CD4-positive, alpha-beta T cell (primary cell): ENCODE measurements at places on chromosomes 11 and 22.

DNA sequence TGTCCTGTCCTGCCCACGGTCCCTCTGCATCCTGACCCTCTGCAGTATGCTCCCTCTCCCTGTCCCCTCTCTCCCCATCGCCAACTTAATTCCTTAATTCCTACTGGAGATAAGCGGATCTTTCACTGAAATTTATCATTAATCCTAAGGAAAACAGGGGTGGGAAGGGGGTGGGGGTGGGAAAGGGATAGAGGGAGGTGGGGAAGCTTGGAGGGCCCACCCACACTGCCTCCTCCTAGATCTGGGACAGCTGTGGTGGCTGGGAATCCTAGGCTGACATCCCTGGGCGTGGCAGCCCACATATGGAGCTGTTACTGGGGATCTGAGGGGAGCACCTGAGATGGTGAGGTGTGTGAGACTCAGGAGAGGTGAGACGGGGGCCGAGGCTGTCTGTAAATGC lies 14.4 kb downstream of the NECTIN1 start:
- no peak for DNase-seq

DNA sequence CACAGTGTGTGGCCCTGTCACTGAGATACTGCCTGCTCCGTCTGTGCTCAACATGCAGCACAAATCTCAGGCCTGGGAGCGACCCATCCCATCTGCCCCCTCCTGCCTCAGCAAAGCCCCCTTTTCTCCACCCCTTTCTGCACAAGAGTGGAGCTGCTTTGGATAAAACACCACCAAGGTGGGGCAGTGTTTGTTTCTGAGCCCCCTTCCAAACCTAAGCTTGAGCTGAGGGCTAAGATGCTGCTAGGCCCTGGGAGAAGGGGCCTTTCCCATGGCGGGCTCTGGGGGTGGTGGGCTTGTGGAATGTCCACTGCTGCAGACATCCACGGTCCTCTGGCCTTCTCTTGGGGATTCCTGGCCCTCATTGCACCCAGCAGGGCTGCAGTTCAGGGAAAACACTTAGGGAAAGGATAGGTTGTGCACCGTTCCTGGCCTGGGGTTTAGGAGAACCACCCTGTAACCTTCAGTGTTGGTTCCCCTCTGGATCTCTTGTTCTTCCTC lies 594.1 kb downstream of the TBC1D22A start:
- DNase-seq, result no peak

- DNase-seq, result no peak
These were observed 132.1 kb upstream of the RASSF10 start for GRCh38 chr11:12876988-12877387.

- no peak for DNase-seq
These were observed 423.4 kb upstream of the CCDC179 start for GRCh38 chr11:23283666-23284065.

DNA sequence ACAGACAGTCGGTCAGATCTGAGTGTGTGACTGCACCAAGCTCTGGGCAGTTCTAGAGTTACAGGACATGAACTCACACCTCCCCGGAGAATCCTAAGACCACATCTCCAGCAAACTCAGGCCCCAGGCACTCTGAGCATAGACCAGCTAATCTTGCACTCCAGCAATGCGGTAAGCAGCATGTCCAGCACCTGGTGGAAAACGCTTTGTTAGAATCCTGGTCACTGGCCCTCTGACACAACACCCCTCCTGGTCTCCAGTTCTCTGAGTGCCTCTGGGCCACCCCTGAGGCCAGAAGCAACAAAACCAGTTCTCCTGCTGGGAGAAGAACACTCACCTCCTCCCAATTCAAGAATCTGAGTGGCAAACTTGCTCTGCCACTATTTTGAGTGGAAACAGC lies 82.7 kb upstream of the TMEM45B start:
- DNase-seq, result no peak

DNA sequence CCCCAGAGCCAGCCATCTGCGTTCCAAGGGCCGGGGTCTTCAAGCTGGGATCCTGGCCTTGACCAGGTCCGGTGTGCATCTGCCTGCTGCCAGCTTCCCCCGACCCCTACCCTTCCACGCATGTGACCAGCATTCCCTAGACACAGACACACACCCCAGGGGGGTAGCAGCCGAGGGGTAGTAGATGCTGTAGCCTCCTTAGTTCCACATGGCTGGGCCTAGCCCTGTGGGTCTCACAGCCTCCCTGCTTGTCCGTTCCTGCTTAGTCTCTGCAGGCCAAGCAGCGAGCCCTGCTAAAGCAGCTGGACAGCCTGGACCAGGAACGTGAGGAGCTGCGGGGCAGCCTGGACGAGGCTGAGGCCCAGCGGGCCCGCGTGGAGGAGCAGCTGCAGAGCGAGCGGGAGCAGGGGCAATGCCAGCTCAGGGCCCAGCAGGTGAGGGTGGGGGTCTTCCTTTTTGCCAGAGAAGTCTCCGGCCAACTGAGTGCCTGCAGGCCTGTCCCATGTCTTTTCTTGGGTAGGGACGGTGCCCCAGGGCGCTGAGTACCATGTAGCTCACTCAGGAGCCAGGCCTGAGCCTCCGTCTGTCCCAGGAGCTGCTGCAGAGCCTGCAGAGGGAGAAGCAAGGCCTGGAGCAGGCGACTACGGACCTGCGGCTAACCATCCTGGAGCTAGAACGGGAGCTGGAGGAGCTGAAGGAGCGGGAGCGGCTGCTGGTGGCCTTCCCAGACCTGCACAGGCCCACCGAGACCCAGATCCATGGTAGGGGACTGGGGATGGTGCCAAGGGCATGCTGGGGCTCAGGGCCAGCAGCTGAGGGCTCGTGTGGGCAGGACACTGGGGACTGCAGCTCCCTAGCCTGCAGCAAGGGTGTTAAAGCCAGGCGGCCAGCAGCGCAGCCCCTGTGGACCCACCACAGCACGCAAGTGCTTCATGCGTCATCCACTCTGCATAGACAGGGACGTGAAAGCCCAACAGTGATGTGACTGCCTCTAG lies 13.6 kb downstream of the RNF215 start:
- no peak for DNase-seq

DNA sequence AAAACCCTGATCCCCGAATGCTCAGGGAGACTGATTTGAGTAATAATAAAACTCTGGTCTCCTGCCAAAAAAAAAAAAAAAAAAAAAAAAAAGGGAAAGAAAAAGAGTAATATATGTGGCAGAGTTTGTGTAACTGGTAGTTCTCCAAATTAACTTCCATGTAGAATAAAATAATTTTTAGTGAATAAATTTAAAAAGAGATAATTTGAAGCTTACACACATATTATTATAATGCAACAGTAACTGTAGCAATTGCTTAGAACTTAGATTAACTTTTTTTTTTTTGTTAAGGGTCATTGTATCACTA lies 11.0 kb upstream of the MRPL17 start:
- DNase-seq, result no peak

GRCh38 chr11:46677991-46678740 lies 22.3 kb downstream of the ARHGAP1 start:
- no peak for DNase-seq

GRCh38 chr11:88295028-88295427 lies 42.5 kb downstream of the CTSC start:
- DNase-seq, result no peak

DNA sequence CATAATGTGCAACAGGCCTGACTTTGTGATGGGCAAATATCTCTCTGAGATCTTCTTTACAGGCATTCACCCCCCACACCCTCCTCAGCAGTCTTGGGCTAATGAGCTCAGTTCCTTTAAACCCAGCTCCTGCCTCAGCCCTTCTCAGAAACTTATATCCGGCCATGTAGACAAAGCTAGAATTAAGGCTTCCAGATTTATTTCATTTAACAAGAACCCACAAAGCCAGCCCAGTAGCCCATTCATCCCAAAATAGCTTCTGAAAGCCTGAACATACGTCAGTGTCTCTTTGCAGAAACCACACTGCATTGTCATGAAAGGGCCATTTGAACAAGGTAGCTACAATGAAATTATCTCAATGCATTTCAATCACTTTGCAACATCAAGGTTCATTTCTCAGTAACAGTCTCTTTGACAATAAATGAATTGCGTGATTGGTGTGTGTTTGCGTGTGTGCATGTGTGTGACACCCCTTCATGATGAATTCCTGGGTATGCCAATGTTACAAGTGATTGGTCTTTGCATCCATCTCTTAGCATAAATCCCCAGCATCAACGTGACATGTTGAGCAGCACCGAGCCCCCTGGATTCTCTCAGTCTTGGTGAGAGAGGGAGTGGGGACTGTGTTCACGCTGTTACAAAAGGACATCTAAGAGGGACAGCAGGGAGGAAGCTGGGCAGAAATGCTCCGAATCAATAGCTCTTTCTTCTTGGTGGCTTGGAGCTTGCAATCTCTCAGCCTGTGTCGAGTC lies 299.6 kb downstream of the KIRREL3 start:
- DNase-seq, result no peak

- DNase-seq, result no peak
These were observed 15.5 kb downstream of the OTUB1 start for GRCh38 chr11:64001484-64002420.

- DNase-seq, result no peak
These were observed 7.4 kb downstream of the SMPD1 start for GRCh38 chr11:6397636-6398035.

- DNase-seq, result no peak
These were observed 28.1 kb downstream of the ZNF214 start for GRCh38 chr11:6992026-6992425.

- no peak for DNase-seq
These were observed 18.5 kb downstream of the ENDOD1 start for GRCh38 chr11:95108159-95108611.

GRCh38 chr11:107732689-107733051 lies 20.8 kb upstream of the SLN start:
- no peak for DNase-seq

DNA sequence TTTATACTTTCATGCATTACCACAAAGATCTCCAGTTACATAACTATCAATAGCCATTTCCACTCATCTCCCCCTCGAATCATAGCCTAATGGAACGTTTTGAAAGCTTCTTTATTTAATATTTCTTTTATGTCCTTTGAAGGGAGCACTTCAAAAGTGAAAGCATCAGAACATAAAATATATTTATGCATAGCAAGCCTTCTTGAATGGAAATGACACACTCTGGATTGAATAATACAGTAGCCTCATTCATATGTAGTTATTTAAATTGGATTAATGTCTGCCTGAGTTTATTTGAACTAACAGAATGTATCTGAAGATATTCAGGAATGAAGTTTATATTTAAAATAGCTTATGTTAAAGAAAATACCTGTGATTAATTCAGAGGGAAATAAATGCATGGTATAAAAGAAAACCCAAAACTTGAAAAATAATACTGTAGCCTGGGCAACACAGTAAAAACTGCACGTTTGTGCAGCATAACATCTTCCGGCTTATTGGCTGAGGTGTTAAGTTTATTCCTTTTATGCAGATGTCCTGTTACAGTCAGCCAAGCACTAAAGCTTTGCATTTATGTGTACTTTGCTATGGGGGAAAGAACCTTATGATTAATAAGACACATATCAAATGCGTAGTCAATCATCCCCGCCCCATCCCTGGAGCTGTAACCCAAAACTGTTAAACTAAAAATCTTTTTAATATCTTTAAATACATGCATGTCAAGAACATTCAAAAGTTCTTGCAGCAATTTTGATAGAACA lies 22.0 kb downstream of the OOSP3 start:
- no peak for DNase-seq

- no peak for DNase-seq
These were observed 5.7 kb downstream of the IGSF22 start for GRCh38 chr11:18720091-18720807.

DNA sequence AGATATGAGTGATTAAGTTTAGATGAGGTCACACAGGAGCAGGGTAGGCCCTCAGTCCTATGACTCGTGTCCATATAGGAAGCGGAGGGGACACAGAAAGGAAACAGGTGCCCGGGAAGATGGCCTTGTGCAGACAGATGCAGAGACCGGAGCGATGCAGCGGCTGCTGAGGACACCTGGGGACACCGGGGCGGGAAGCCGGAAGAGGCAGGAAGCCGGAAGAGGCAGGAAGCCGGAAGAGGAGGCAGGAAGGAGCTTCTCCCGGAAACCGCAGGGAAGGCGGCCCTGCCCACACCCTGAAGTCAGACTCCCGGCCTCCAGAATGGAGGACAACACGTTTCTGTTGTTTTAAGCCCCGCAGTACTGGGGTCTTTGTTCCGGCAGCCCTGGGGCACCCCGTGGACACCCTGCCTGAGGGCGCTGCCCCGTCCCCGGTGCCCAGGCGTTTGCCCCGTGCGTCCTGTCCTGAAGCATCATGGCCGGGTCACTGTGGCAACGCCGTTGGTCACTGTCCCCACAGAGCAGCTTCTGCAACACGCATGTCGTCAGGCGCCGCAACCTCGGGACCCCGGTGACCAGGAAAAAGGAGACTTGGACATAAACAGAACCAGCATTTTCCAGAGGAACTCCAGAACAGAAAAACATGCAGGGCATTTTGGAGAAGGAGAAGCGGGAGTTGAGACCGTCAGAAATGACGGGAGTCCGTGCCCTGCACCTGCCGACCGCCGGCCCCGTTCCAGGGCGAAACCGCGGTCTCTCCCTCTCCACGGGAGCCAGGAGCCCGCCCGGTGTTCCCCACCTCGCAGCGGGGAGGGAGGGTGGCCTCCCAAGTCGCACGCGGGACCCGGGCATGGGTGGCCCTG lies 103.4 kb downstream of the BRD1 start:
- peak; percentile 54 for DNase-seq

- DNase-seq, result no peak
These were observed 44.0 kb upstream of the KLHL35 start for GRCh38 chr11:75476739-75477613.

DNA sequence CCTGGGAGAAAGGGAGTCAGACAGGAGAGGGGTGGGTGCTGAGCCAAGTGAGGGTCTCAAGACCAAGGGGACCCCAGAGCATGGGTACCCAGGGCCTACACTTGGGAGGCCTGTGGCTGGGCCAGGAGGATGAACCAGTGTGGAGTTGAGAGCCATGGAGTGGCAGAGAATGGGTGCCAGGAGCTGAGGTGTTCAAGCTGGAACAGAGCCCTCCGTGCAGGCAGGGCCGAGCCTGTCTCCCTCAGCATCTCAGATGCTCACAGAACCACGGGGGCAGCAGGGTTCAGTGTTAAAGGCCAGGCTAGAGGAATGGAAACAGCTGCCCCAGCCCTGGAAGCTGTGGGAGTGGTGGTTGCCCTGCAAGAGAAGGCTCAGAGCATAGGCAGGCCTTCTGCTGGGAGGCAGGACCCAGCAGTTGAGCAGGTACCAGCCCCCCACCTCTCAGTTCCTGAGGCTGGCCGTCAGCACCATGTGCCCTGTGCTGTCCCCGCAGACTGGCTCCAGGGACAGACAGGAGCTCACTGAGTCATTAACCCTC lies 32.3 kb downstream of the RSPH14 start:
- DNase-seq, result no peak

DNA sequence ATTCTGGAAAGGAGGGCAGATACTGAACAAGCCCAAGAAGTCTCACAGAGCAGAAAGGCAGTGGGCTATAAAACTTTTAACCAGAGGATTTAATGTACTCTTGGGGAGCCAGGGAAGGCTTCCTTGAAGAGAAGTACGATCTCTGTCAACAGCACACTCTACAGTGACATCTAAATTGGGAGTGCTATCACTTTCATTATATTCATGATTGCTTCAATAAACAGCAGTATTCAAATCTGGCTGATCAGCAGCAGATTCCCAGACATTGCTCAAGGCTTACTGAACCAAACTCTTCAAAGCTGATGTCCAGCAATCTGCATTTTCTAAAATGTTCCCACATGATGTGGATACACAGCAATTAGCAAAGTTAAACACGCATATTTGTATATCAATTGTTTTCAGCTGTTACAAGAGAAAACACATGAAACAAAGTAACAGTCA lies 44.2 kb downstream of the SYTL2 start:
- DNase-seq, result no peak

- DNase-seq, result no peak
These were observed 7.1 kb upstream of the MGAT3 start for GRCh38 chr22:39449708-39450107.
